ENCODE measurements at places on chromosomes 12 and 14. TPM values are rescaled to one million over a fixed set of nuclear protein-coding genes. Genes with fewer than 3 reads are reported as not detected.

ZDHHC22 gene
- not detected for polyA plus RNA-seq

TSPAN9 gene
- 14.5 TPM for polyA plus RNA-seq

TAS2R10 gene
- 0.09 TPM for polyA plus RNA-seq

KRT80 gene
- polyA plus RNA-seq, result under 0.01 TPM

CRIP2 gene
- 50.0 TPM for polyA plus RNA-seq

CFAP54 gene
- 0.07 TPM for polyA plus RNA-seq

PITPNM2 gene
- polyA plus RNA-seq, result 1.8 TPM
